Lung (tissue), 17 donors: ENCODE measurements at places on chromosomes 2 and 18. TPM values are rescaled to one million over a fixed set of nuclear protein-coding genes. Genes with fewer than 3 reads are reported as not detected.

- no peak for DNase-seq
Measured at GRCh38 chr2:27960237-27960912, 69.8 kb downstream of the BABAM2 start.

DNA sequence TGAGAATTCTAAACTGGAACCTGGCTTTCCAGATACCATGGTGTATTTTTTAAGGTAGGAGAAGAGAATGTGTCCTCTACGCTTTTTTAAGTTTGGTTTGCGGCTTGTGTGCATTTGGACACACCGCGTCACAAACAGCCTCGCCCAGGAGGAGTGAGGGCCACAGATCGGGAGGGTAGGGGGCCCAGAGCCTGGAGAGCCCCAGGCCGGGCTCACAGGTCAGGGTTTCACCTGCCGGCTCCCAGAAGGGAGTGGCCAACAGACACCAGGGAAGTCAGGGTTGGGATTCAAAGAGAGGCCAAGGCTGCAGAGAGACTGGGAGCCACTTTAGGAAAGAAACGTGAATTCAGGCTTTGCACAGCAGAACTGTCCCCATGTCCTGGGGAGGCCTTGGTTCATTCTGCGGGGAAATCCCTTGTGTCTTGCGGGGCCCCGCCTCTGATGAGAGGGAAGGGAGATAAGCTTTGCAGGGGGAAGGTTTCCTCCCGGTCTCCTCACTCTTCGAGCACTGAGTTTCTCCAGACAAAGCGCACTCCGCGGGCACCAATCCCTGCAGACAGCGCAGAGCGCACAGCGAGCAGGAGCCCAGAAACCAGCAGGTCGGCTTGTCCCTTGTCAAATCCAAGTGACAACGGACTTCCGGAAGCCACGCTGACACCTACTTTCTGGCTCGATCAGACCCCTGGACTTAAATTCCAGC, 2.0 kb upstream of the TUBB6 start:
- peak; percentile 30 for DNase-seq

- no peak for DNase-seq
Measured at GRCh38 chr2:101299604-101300003, 8.9 kb downstream of the RNF149 start.

DNA sequence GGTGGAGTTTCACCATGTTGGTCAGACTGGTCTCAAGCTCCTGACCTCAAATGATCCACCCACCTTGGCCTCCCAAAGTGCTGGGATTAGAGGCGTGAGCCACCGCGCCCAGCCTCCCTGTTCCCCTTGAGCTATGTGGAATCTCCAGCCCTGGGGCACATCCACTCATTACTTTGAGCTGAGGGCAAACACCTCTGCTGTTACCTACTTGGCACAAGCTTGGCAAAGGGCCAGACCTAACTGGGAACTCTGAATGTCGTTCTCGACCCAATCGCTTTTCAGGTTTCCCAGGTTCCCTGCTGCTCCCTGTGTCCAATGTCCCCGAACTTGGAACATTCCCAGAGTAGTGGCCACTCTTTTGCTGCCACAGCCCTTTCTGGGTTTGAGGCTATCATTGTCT, 40.6 kb downstream of the CHST10 start:
- DNase-seq: no peak

DNA sequence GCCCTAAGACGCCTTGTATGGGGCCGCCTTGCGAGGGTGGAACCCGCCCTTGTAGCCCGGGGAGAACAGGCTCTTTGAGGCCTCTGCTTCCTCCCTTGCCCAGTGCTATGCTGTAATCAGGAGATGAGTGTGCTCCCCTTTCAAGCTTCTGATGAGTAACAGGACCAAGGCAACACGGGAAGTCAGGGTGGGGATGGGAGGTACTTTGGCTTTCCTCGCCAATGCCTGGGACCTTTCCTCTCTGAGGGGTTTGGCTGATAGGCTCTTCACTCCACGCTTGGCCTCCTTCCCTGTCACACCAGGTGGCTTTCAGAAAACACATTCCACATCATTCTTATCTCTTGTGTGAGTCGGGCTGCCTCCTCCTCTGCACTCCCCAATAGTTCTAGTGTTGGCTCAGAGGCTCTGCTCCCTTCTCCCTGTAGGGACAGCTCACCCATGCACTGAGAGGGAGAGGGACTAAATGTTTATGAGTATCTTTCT, 223.7 kb upstream of the TRIB2 start:
- peak; percentile 29 for DNase-seq

DNA sequence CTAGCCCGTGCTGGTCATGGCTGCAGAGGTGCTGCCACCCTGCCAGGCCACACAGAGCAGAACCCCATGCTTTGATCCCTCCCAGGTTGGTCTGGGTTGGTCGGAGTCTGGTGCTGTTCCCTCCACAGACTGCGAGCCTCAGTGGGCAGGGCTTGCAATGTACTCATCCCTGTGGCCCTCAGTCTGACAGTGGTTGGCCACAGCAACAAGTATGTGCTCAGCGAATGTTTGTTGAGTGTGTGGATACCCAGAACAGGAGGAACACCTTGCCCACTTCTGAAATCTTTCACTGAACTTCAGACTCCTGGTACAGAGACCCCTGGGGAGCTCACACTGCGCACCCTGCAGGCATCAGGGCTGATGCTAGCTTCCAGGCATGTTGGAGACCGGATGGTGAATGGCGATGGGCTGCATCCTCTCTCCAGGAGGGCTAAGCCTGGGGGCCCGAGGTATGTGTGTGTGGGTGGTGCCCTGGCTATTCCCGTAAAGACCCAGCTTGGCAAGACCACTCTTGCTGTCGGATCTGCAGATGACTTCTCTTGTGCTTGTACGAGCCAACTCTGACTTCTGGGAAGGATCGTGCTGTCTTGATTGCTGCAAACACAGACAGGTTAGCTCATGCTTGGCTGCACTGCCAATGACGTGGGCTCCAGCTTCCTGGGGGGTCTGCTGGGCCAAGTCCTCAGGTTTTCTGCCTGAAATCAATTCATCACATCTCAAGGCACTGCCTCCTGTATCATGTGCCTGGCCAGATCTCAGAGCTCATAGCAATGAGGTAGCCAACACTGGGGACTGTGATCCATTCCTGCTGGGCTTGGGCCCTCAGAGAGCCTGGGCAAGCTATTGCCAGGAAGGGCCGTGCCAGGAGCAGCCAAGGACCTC, 43.7 kb downstream of the RHOB start:
- no peak for DNase-seq

DNA sequence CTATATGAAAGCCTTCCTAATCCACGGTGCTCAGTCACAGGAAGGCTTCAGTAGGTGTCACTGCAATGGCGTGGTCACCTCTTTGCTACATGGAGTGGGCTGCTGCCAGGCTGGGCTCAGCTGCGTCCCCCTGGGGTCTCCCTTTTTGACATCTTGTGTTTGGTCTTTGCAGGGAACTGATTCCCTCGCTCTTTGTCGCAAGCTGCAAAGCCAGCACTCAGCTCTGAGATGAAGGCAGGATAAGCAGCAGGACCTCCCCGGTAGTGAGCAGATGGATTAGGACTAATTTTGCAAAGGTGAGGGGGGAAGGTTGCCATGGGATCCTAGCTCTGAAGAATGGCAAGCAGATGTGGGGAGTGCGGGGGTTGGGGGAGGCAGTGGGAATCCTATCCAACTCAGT, 173.9 kb upstream of the ARL4C start:
- DNase-seq: no peak

DNA sequence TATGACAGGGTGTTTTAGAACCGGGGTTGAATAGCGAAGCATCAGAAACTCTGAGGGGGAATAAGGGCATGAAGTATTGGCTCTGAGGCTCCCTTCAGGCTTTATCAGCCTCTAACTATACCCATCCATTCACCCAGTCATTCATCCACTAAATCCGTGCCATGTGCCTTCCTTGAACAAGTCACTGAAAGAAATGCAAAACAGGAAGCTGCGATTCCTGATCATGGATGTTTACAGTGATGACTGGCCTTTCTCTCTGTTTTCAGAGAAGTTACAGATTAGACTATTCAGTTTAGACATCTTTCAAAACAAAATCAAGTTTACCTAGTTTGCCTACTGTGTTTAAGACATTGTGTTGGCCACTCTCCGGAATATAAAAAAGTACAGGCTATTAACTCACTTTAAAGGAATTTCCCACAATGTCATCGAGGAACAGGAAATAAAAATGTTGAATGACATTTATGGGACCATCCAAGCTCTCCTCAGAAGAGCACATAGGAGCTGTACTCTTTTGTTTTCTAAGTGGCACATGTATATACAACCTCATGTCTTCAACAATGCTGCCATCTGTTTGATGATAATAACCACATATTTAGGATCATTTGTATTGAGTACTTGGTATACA, 43.8 kb upstream of the SLC14A1 start:
- DNase-seq: no peak

CXCR1 gene
- 1.9 TPM for total RNA-seq

IL18R1 gene
- total RNA-seq: 7.5 TPM

CFAP65 gene
- total RNA-seq: 16.5 TPM

GRCh38 chr18:12772111-12772510, 69.3 kb downstream of the PSMG2 start:
- DNase-seq: no peak

ACKR3 gene
- 12.9 TPM for total RNA-seq

DNA sequence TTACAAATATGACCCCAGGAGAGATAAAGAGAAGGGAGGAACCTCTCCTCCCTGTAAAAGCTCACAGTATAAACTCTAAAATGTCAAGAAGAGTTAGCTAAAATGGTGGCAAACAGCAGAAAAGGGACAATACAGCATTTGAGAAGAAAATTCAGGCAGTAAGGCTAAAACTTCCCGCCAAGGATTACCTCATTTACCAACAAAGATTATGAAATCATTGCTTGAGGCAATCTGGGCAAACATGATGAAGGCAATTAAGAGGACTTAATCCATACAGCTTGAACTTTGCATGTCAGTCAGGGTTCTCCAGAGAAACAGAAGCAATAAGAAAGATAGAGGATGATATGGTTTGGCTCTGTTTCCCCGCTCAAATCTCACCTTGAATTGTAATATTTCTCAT, 81.4 kb downstream of the CMPK2 start:
- no peak for DNase-seq

GRCh38 chr2:227876300-227876801, 4.9 kb downstream of the DAW1 start:
- DNase-seq: no peak

GRCh38 chr2:162333968-162334367, 10.0 kb upstream of the GCA start:
- DNase-seq: peak; percentile 15

- peak; percentile 57 for DNase-seq
Measured at GRCh38 chr2:96927405-96928171, 57.7 kb upstream of the SEMA4C start.
